SK-MEL-5 (cell line): ENCODE measurements at places on chromosomes 4 and X. TPM values are rescaled to one million over a fixed set of nuclear protein-coding genes. Genes with fewer than 3 reads are reported as not detected.

GRCh38 chr4:55071951-55072350 lies 53.4 kb downstream of the KDR start:
- DNase-seq: no peak

DNA sequence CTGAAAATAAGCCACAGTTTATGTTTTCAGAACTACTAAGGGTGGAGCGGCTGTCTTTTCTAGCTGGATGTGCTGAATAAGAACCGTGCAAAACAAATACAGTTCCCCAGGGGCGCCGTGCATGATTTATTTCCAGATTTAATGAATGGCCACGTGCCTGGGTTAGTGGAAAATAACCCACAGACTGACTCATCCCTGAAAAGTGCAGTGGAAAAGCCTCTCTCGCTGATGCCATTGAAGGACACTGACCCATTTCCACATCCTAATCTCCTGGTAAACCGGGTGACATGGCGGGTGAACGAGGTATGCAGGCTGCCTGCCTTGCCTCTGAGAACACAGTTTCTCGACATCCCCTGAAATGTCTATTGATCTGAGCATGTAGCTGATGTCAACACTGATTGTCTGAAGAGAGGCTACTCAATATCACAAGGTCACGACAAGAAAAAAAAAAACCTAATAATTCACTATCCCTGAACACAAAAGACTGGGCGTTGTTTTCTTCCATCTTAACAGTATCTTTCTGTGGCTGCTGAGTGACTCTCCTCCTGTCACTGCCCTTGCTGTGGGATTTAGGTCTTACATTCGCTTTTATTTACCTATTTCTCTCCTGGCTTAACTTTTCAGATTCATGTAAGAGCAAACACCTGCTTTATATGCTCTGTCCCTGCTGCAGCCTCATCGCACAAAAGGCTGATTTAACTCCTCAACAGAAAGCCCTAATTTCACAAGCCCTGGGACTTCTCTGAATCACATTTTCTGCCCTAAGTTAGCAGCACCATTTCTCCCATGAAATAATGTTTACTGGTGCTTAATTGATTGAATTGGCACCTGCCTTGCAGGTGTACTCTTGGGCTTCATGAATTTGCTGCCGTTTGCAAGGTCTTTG lies 76.9 kb upstream of the SCOC start:
- DNase-seq: peak; percentile 46

- no peak for DNase-seq
These were observed 1099.4 kb upstream of the IGFBP7 start for GRCh38 chr4:58209551-58209950.

LRAT gene
- total RNA-seq: 10.3 and 12.7 TPM in 2 replicates

DNA sequence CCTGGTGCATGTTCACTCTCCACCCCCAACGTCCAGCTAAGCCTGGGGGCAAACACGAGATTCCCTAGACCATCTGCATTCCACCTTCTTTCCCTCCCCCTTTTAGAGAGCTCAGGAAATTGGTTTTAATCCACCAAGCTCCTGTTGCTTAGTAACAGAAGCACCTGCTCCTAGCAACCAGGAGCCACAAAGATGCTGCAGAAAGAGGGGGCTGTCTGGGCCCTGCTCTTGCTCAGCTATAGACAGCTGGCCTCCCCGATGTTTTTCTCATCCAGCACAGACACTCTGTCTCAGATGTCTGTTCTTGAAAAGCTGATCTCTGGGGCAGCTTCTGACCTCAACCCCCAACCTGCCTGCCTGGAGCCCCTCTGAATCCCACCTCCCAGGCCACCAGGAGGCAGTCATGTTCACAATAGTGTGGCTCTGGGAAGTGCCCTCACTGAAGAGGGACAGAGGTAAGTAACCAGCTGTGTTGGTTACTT lies 71.5 kb downstream of the SLC16A2 start:
- DNase-seq: peak; percentile 34

- DNase-seq: no peak
These were observed 6.7 kb upstream of the SH3BP2 start for GRCh38 chr4:2786152-2786671.

DNA sequence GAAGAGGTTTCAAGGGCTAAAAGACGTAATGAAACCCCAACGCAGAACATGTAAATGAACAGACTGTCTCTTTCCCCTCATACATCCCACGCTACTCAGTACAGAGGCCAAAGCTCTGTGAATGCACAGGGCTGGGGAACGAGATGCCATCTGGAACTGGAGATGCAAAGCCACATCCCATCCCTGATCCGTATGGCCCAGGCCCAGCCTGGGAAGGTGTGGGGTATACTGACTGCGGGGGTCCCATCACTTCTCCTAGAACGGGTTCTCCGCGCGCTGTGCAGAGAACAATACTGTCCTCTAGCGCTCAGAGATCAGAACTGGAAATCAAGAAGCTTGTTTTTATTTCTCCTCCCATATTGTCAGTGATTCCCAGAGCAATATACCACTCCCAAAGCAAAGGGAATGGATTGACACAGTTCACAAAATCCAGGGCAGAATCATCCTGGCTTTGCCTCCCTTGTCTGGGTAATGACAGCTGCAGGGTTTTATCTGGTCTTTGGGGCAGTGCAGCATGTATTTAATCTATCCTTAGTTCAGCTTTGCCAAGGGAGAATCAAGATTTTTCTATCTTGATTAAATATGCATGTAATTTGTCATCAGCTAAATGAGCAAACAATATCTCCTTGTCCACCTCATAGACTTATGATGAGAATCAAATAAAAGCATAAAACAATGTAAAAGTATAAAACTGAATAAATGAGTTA lies 47.3 kb upstream of the TLR3 start:
- DNase-seq: peak; percentile 73

DNA sequence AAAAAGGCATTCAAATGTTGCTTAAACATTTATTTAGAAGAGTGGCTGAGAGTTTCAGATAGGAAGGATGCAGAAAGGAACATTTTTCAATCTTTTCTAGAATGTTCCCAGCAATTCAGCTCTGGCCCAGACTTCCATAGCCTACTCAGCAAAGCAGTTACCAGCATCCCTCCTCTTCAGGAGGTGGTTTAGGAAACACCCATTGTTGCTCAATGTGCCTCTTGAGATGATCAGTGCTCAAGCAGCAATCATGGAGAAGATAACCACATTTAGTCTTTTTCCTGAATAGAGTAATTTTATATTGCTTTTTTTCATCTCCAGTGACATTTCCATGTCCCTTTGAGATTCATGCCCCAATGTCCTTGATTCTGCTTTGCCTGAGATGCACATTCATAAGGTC lies 328.7 kb upstream of the PPARGC1A start:
- DNase-seq: no peak

- no peak for DNase-seq
These were observed 148.0 kb upstream of the STX18 start for GRCh38 chr4:4689694-4690440.

NXF2 gene
- total RNA-seq: 0.13 TPM in 1 of 2 replicates, not detected in the other

GRCh38 chr4:174437324-174437723 lies 85.0 kb downstream of the HPGD start:
- DNase-seq: no peak

GRCh38 chr4:147829401-147830101 lies 97.7 kb downstream of the ARHGAP10 start:
- DNase-seq: no peak

- DNase-seq: no peak
These were observed 57.9 kb upstream of the HPF1 start for GRCh38 chr4:169815606-169816005.

DNA sequence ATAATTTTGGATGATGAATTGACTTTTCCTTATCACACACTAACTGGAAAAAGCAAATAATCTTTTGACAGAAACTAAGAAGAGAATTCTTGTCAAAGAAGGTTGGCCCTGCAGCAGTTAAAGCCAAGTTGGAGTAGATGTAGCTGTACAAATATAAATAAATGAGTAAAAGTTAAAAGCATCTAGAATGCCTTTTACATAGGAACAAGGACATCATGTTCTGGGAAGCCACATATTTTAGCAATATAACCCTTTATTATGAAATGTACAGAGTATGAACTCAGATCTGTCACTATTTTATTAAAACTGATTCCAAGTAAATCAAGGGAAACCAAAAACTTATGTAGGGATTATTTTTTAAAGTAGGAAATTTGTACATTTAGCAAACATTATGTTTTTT lies 269.4 kb upstream of the FAT4 start:
- DNase-seq: no peak

GPR143 gene
- total RNA-seq: 207 and 215 TPM in 2 replicates

- no peak for DNase-seq
These were observed 68.9 kb upstream of the NRK start for GRCh38 chrX:105753411-105753810.

DNA sequence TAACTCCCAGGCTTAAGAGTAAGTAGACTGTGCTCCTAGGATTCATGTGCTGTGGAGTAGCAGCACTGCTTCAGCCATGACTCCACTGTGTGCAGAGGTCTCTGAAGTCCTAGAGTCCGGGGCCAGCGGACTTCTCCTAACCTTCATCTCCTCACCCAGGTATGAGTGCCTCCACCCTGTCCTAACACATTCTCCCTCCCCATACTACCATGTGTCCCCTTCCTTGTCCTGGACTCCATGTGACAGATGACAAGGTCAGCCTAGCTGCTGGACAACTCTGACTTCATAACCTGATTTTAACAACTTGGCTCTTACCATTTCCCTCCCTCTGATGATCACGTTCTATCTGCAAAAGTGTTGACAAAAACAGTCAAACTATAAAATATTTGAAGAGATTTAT lies 16.7 kb downstream of the ASB11 start:
- no peak for DNase-seq

GRCh38 chr4:42642101-42642797 lies 14.7 kb downstream of the ATP8A1 start:
- no peak for DNase-seq

TRMT2B gene
- 10.2 and 10.6 TPM in 2 replicates for total RNA-seq
